GM23248 (cell line): ENCODE measurements at places on chromosomes 2 and 18.

DNA sequence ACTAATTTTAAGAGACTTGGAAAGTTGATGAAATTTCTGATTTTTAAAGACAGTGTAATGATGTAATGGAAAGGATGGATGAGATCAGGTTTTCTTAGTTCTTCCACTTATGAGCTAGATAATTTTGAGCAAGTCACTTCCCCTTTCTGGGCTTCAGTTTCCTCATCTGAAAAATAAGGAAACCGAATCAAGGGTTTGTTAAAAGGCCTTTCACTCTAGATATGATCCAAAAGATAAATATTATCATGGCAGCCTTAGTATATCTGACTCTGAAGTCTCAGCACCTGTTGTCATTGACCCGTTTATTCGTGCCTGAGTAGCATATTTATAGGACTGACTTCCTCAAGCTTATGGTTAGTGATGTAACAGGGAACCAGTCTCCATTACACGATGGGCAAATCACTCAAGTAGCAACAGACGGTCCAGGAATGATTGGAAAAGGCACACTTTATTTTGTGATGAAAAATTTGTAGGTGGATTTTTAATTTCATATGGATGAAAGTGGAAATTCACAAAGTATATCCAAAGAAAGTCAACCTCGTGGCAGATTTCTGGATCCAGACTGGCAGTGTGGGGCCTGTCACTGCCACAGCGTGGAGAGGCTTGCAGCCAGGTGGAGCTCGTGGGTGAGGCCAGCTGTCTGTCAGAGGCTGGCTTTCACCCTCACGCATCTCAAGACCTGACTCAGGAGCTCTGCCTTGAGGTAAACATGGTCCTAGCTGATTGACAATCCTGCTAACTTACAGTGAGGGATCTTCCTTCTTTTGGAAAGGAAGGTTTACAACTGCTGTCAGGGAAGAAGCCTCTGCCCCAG lies 137.9 kb upstream of the CXCR4 start:
- H3K27me3 ChIP-seq: peaks cover 5% of the 10 kb centered on the region; the same call in 1 of the 2 replicates
- H3K4me1 ChIP-seq: no peaks in the 10 kb centered on the region
- H3K4me3 ChIP-seq: no peak overlapping the region
- H3K27ac ChIP-seq: no peak overlapping the region
- no peak for DNase-seq
- no peaks in the 10 kb centered on the region for H3K36me3 ChIP-seq

DNA sequence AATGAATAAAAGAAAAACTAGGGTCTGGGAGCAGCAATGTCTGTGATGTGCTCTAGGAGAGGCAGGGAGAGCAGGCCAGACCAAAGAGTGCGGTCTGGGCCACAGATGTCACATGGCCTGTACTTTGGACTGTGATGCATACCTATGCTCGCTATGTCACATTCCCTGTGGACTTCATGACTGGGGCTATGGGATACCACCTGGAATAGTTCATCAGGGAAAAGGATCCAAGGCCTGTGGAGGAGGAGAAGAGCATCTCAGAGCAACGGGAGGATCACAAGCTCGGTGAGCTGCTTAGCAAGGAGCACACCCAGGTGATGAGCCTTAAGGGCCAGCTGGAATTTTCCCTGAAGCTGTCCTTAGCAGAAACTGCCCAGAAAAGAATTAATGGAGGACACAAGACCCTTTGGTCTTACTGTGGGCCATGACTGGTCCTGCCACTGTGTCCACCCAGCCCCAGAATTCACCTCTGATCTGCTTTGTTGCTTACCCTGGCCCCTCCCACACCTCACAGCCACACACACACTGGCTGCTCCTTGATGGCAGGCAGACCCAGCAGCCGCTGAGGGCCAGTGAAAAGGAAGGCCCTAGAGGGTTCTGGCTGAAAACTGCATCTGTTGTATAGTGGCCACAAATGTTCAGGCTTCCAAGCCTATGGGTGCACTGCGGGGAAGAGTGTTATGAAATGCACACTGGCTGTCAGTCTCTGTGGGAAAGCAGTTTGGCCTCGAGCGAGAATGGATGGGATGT lies 25.3 kb upstream of the GCC2 start:
- no peak overlapping the region for H3K27ac ChIP-seq
- no peak for DNase-seq
- no peaks in the 10 kb centered on the region; the same call in 1 of the 2 replicates for H3K27me3 ChIP-seq
- H3K4me3 ChIP-seq: no peak overlapping the region
- 0 out of 2 replicates have a peak, but pooled peaks cover 6% of the 10 kb centered on the region for H3K4me1 ChIP-seq
- H3K36me3 ChIP-seq: no peaks in the 10 kb centered on the region

DNA sequence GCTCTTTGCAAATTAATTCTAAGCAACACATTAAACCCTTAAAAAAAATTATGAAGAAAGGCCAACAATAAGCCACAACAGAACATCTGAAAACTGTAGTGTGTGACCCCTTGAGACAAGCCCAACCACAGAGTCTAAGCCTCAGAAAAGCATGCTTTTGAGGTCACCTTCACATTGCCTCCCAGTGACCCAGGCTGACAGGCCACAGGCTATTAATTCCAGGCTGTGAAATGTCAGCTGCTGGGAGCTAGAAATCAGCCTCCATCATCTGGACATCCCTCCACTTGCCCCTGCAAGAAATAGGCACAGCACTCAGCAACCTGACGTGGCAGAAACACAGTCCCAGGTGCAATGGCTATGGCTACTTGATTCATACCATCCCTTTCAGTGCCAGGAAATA lies 179.4 kb upstream of the ZFP36L2 start:
- no peak for DNase-seq
- no peaks in the 10 kb centered on the region for H3K36me3 ChIP-seq
- no peak overlapping the region for H3K4me3 ChIP-seq
- H3K27me3 ChIP-seq: no peaks in the 10 kb centered on the region
- H3K4me1 ChIP-seq: no peaks in the 10 kb centered on the region

GRCh38 chr2:173947131-173947530 lies 18.0 kb downstream of the SP3 start:
- no peak overlapping the region for H3K4me3 ChIP-seq
- no peaks in the 10 kb centered on the region for H3K27me3 ChIP-seq
- DNase-seq: no peak
- H3K36me3 ChIP-seq: no peaks in the 10 kb centered on the region
- peaks cover 29% of the 10 kb centered on the region; the same call in 1 of the 2 replicates for H3K4me1 ChIP-seq

DNA sequence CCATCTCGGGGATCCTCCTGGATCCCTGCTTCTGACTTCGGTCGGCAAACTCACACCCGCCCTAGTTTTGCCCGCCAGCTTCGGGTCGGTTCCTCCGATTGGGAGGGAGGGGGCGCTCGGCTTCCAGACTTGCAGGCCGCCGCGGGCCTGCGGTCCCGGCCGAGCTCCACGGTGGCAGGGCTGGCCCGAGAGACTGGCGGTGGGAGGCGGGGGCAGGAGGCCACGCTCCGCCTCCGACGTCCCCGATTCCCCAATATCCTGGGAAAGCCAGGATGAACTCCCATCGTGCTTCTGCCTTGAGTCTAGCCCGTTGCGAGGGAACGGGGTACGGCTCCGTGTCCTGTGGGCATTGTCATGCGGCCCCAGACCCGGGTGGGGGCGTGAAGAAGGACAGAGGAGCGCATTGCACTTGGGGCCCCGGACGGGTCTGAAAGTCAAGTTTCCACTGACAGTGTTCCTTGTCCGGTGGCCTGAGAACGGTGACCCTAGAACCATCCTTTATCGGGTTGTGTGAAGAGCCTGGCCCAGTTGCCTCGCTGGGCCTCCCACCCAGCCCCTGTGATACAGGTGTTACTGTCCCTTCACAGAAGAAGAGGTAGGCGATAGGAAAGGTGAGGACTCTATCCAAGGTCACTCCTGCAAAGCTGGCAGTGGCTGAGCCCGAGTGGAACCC lies 2.4 kb upstream of the INHBB start:
- H3K27me3 ChIP-seq: peaks cover 25% of the 10 kb centered on the region; the same call in 1 of the 2 replicates
- peak; percentile 94 for DNase-seq
- H3K4me1 ChIP-seq: no peaks in the 10 kb centered on the region
- H3K4me3 ChIP-seq: 0 out of 2 replicates have a peak overlapping the region, but pooled peaks have one; percentile 26

- no peaks in the 10 kb centered on the region for H3K27me3 ChIP-seq
- DNase-seq: no peak
- H3K4me3 ChIP-seq: no peak overlapping the region
- no peak overlapping the region for H3K27ac ChIP-seq
- no peaks in the 10 kb centered on the region for H3K4me1 ChIP-seq
These were observed 83.1 kb downstream of the FAM210A start for GRCh38 chr18:13643261-13643751.

- H3K4me3 ChIP-seq: no peak overlapping the region
- no peaks in the 10 kb centered on the region for H3K4me1 ChIP-seq
- DNase-seq: no peak
- H3K36me3 ChIP-seq: no peaks in the 10 kb centered on the region
These were observed 562.1 kb downstream of the TMX3 start for GRCh38 chr18:68152770-68153169.

GRCh38 chr2:126507425-126507911 lies 148.5 kb upstream of the GYPC start:
- H3K27me3 ChIP-seq: no peaks in the 10 kb centered on the region
- no peaks in the 10 kb centered on the region for H3K4me1 ChIP-seq
- H3K27ac ChIP-seq: no peak overlapping the region
- no peak for DNase-seq
- H3K36me3 ChIP-seq: no peaks in the 10 kb centered on the region
- no peak overlapping the region for H3K4me3 ChIP-seq

- no peak for DNase-seq
- no peaks in the 10 kb centered on the region for H3K36me3 ChIP-seq
- H3K27me3 ChIP-seq: no peaks in the 10 kb centered on the region
- H3K4me1 ChIP-seq: peaks cover 4% of the 10 kb centered on the region; the same call in 1 of the 2 replicates
These were observed 11.1 kb downstream of the HDAC4 start for GRCh38 chr2:239389414-239390329.

DNA sequence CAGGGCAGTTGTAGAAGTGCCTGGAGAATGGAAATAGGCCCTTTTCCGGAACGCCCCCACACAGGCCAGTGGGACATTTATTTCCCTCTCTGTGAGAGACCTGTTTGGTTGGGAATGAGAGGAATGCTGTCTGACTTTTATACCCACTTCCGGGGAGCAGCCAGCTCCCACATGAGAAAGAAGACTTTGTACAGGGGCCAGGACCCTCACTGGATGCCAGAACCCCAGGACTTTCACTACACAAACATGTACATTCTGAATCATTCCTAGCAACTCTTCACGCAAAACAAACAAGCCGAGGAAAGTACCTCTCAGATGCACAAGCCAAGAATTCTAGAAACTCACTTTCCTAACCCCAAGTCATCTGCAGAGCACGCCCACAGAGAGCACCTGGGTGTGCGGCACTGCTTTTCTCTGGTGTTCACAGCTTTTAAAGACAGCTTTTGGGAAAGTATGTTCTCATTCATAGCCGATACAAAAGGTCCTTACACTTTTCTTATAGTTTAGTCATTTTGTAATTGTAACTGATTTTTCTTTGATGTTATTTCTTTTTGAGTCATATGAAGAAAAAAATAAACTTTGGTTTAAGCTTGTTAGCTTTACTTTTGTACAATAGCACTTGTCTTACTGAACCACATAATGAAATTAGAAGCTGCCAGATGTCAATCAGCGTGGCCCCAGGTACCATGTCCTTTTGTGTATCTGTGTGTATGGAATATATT lies 856.1 kb upstream of the ID2 start:
- no peak for DNase-seq
- H3K4me1 ChIP-seq: peaks cover 3% of the 10 kb centered on the region; the same call in 1 of the 2 replicates
- H3K27ac ChIP-seq: no peak overlapping the region
- H3K27me3 ChIP-seq: no peaks in the 10 kb centered on the region

- DNase-seq: no peak
- no peaks in the 10 kb centered on the region for H3K36me3 ChIP-seq
- H3K4me1 ChIP-seq: no peaks in the 10 kb centered on the region
- H3K27me3 ChIP-seq: no peaks in the 10 kb centered on the region
- H3K4me3 ChIP-seq: no peak overlapping the region
These were observed 174.9 kb downstream of the NR4A2 start for GRCh38 chr2:156157670-156158069.

DNA sequence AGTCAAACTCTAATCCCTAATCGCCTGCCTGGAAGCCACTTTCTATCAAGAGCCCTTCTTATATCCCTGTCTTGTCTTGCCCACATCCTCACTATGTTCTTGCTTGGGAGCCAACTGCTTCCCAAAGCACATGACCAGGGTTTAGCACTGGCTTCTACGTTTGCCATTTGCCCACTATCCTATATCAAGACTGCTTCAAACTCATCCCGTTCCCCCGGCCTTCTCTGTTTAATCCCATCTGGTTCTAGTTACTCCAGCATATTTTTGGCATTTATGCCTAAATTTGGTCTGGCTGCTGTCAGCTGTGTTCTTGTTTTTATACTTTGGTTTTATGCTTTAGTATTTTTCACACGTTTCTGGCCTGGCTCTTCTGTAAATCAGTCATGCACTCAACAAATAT lies 40.2 kb downstream of the POLR1A start:
- peak overlapping the region; percentile 58 for H3K27ac ChIP-seq
- peaks cover 64% of the 10 kb centered on the region for H3K4me1 ChIP-seq
- peak; percentile 70 for DNase-seq
- H3K4me3 ChIP-seq: no peak overlapping the region

GRCh38 chr2:98664323-98664722 lies 55.9 kb downstream of the UNC50 start:
- peaks cover 4% of the 10 kb centered on the region; the same call in 1 of the 2 replicates for H3K4me1 ChIP-seq
- peaks cover 7% of the 10 kb centered on the region; the same call in 1 of the 2 replicates for H3K27me3 ChIP-seq
- H3K27ac ChIP-seq: no peak overlapping the region
- DNase-seq: peak; percentile 30
- no peak overlapping the region for H3K4me3 ChIP-seq
- no peaks in the 10 kb centered on the region for H3K36me3 ChIP-seq

DNA sequence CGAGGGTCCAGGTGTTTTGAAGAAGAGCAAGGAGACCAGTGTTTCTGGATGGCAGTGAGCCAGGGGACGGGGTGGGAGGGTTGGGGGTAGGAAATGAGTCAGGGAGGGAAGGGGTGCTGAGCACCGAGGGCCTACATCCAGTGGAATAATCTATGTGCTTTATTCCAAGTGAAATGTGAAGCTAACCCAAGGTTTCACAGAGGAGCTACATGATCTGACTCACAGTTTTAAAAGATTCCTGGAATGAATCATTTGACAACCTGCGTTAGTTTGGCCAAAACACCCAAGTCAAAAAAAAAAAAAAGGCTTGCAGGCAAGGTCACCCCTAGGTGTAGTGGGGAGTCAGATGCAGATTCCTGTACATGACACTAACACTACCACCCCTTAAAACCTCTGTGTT lies 419.7 kb upstream of the MEX3C start:
- H3K4me3 ChIP-seq: no peak overlapping the region
- H3K27ac ChIP-seq: no peak overlapping the region
- H3K27me3 ChIP-seq: no peaks in the 10 kb centered on the region; the same call in 1 of the 2 replicates
- peak; percentile 6 for DNase-seq
- 0 out of 2 replicates have a peak, but pooled peaks cover 4% of the 10 kb centered on the region for H3K4me1 ChIP-seq
- H3K36me3 ChIP-seq: no peaks in the 10 kb centered on the region

GRCh38 chr2:42141687-42142546 lies 27.2 kb upstream of the EML4 start:
- peak overlapping the region; percentile 66 for H3K4me3 ChIP-seq
- peaks cover 37% of the 10 kb centered on the region for H3K4me1 ChIP-seq
- no peaks in the 10 kb centered on the region for H3K36me3 ChIP-seq
- peak; percentile 83 for DNase-seq
- peak overlapping the region; percentile 84 for H3K27ac ChIP-seq
- no peaks in the 10 kb centered on the region for H3K27me3 ChIP-seq

DNA sequence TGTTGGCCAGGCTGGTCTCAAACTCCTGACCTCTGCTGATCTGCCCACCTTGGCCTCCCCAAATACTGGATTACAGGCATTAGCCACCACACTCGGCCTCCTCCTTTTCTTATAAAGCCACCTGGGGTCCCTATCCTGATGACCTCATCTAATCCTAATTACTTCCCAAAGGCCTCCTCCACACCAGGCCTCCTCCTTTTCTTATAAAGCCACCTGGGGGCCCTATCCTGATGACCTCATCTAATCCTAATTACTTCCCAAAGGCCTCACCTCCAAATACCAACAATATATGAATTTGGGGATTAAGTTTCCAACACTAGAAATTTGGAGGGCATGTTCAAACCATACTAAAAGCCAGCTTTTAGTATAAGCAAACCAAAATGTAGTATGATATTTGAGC lies 9.7 kb upstream of the RMC1 start:
- no peaks in the 10 kb centered on the region for H3K4me1 ChIP-seq
- H3K27me3 ChIP-seq: no peaks in the 10 kb centered on the region
